ENCODE measurements at places on chromosomes 5 and 9.

- no peak for DNase-seq
Measured at GRCh38 chr5:132491368-132492364, 1.1 kb upstream of the IRF1 start.

DNA sequence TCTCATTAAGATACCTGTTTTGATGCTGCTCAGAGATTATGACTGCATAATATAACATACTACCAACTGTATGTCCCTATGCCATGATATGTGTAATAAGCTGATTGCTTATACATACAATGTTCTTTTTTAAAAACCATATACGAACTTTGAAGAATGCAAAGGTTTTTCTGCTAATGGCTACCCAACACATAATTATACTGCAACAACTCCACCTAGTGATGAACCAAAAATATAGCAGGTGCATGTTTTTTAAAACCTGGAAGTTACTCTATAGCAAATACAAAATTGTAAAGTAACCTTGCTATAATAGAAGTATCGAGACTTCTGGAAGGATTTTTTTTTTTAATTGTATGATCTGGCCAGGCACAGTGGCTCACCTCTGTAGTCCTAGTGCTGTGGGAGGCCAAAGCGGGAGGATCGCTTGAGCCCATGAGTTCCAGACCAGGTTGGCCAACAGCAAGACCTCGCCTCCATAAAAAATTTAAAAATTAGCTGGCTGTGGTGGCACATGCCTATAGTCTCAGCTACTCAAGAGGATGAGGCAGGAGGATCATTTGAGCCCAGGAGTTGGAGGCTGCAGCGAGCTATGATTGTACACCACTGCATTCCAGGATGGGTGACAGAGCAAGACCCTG, 49.1 kb downstream of the HOMER1 start:
- DNase-seq, result peak; percentile 3

- DNase-seq, result no peak
Measured at GRCh38 chr9:93116072-93116961, 17.7 kb downstream of the NINJ1 start.

GRCh38 chr5:172194985-172195774, 1.2 kb downstream of the EFCAB9 start:
- DNase-seq, result no peak

DNA sequence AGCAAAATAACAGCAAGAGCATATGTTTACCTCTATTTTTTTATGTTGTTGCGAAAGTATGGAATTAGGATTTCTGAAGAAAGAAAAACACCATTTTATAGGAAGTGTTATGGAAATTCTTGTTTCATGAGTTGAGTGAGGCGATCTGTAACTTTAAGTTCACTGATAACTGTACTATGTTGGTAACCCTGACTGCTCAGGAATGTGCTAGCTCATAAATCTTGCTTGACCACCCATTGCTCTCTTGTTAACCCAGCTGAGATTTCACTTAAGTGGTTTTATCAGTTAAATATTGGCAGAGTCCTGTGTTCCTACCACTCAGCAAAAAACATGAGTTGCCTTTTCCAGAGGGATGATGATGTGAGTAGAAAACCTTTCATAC, 91.1 kb upstream of the STARD4 start:
- no peak for DNase-seq

- DNase-seq, result no peak
Measured at GRCh38 chr9:9498846-9499245, 1114.0 kb downstream of the PTPRD start.

Data from NCI-H1048 (cell line).